ENCODE measurements at places on chromosomes 1 and 21.

DNA sequence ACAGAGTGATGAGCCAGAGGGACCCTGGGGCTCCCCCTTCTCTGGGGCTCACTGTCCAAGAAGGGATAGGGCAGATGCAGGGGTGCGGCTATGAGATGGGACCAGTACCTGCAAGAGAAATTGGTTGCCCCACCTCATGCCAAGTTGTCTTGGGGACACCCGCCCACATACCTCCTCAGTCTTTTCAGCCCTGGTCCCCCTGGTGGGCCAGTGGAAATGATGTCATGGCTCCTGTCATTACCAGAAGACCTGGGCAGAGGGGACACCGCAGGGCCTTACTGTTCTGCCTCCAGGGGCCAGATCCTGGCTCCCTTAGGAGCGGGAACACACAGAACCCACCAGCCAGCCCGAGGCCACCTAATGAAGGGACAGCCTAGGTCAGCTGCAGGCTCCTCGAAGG, 63.2 kb downstream of the CDK18 start:
- no peak for DNase-seq

DNA sequence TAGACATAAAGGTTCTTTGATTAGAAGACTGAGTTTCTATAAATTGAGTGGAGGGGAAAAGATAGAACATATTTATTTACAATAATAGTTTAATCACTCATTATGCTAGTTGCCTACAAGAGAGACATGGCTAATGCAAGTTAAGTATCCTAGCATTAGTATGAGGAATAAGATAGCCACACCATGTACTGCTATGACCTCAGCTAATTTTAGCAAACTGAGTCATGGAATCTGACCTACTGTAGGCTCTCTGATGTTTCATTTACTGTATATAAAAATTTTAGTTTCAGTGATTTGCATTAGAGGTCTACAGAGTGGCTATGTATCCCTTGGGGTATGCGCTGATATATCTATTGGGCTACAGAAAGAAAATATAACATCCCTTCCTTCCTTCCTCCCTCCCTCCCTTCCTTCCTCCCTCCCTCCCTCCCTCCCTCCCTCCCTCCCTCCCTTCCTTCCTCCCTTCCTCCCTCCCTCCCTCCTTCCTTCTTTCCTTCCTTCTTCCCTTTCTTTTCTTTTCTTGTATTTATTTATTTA, 5.8 kb downstream of the AGL start:
- DNase-seq: no peak

GRCh38 chr1:3577300-3577699, 34.0 kb downstream of the MEGF6 start:
- DNase-seq: no peak

- DNase-seq: no peak
These were observed 24.4 kb downstream of the RGS4 start for GRCh38 chr1:163093579-163093978.

GRCh38 chr1:30697571-30698376, 25.6 kb downstream of the MATN1 start:
- no peak for DNase-seq

- no peak for DNase-seq
These were observed 42.6 kb downstream of the KCNJ6 start for GRCh38 chr21:37873655-37874054.

DNA sequence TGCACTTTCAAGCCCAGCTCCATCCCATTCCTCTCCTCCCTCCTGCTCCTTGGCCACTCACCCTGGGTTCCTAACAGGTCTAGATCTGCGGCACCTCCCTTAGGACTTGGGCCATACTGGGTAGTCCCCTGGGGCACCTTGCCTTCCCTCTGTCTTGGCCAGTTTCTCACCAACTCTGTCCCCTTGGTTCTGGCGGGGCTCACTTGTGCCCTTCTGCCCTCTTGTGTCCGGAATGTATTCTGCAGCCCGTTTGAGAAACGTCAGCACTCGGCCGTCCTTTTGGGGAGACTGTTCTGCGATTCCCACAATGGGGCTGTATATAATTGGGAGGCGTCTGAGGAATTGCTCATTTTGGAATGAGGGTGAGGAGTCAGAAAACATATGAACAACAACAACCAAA, 162.4 kb downstream of the ZSCAN20 start:
- DNase-seq: peak; percentile 17

- DNase-seq: no peak
These were observed 46.7 kb upstream of the SARS1 start for GRCh38 chr1:109167001-109167506.

DNA sequence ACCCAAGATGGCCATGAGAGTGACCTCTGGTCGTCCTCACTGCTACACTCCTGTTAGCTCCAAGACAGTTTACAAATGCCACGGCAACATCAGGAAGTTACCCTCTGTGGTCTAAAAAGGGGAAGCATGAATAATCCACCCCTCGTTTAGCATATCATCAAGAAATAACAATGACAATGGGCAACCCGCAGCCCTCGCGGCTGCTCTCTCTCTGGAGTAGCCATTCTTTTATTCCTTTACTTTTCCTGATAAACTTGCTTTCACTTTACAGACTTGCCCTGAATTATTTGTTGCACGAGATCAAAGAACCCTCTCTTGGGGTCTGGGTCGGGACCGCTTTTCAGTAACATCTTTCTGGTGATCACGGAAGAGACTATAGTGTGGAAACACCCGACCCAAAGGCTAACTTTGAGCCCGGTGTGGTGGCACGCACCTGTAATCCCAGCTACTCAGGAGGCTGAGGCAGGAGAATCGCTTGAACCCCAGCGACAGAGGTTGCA, 19.8 kb upstream of the COX20 start:
- DNase-seq: no peak

DNA sequence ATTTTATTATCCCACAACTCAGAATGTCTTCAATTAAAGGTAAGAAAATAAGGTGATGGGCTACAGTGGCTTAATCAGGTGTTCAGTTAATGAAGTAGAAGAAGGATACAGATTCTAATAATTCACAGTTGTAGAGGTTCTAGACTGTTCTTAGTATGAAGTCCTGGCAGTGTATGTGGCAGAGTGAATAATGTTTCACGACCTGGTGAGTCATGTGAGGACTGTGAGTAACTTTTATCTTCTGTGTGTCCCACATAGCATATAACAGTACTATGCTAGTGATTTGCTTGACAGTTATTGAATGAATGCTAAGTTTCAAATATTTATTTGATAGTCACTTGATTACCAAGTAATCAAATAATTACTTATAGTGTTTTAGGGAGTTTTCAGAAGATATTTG, 20.0 kb downstream of the SLC16A4 start:
- no peak for DNase-seq

DNA sequence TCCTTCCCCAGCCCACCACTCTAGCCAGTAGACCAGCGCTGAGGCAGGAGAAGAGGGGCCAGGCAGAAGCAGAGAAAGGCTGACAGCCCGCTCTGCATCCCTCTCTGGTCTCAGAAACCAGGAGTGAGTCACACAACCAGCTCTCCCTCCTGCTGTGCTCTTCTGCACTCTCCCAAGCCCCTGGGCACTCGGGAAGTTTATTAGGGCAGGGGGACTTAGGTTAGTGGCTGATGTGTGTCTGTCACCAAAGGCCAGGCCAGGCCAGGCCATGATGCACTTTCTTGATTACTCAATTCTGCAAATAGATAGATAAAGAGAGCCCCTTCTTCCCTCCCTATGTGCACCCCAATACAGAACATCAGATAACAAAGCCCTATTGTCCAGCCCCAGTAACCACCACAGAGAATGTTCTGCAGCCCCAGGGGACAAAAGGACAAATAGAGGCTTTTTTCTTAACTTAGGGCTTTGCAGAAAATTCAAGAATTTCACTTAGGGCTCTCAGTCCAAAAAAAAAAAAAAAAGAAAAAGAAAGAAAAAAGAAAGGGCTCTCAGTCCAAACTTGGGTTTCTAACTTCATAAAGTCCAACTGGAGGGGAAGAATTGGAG, 52.9 kb upstream of the CNTN2 start:
- DNase-seq: no peak

GRCh38 chr1:24871306-24871901, 58.7 kb downstream of the RUNX3 start:
- DNase-seq: no peak

GRCh38 chr1:245666412-245666811, 511.6 kb downstream of the KIF26B start:
- DNase-seq: no peak

GRCh38 chr1:150233359-150234308, 2.3 kb downstream of the ANP32E start:
- no peak for DNase-seq

DNA sequence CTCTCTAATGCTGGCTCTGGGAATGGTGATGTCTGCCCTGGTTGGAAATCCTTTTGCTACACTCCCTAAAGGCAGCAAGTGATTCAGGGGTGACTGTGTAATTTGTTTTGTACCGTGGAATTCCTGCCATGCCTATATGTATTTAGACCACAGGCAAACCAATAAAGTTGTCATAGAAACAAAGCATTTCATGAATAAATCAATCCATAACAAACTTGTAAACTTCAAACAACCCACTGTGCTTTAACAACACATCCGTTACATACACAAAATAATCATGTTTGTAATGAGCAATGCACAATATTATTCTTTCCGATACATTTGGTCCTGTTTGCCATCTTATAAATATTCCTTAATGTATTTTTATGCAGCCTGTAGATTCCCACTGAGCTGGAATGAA, 330.3 kb upstream of the SNX7 start:
- DNase-seq: no peak

DNA sequence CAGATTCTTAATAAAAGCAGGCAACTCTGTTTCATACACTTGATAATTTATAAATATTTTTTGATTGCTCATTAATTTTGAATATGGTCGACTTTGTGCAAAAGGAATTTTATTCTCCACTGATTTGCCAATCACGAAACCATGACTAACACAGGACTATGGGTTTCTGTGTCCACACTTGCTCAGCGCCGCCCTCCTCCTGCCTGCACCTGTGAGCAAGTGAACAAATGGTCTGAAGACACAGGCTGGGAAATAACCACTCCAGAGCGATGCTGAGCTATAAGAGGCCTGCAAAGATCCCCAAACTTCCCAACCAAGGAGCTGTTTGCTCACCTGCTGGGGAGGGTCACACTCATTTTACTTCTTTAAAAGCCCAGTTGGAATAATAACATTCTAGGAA, 19.6 kb downstream of the ABCB10 start:
- DNase-seq: no peak

GRCh38 chr1:1226566-1227362, 5.0 kb downstream of the SDF4 start:
- DNase-seq: no peak

GRCh38 chr21:43916691-43917514, 51.9 kb downstream of the AGPAT3 start:
- DNase-seq: no peak

DNA sequence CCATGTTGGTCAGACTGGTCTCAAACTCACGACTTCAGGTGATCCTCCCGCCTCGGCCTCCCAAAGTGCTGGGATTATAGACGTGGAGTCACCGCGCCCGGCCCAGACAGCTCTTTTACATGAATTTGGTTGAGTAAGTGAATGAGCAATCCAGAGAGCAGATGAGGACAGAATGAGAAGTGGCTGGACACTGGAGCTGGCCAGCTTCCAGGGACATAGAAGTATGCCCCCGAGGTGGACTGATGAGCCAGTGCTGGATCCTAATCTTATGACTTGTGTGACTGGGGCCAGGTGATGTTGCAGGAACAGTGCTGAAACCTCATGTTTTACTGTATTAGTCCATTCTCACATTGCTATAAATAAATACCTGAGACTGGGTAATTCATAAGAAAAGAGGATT, 35.9 kb upstream of the KANK4 start:
- no peak for DNase-seq

DNA sequence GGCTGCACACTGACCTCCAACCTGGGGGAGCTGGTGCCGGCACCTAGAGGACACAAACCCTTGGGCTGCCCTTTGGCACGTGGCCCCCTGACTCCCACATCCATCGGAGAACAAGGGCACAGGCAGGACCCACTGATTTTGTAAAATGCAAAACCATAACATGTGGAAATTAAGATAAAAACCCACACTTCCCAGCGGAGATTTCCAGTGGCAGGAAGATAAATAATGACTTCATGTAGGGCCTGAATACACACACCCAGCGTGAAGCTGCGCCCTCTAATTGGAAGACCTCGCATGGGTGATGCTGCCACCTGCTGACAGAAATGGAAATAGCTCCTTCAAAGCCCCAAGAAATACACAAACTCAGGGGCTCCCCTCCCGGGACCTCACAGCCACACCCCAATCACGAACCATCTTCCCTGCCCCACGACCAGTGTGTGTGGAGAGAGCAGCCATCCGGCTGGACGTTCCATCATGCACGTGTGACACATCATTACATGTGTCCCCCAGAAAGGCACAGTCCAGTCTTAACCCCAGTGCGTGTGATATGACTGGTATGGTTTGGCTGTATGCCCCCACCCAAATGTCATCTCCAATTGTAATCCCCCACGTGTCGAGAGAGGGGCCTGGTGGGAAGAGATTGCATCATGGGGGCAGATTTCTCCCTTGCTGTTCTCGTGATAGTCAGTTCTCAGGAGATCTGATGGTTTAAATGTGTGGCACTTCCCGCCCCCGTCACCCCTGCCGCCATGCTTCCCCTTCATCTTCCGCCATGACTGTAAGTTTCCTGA, 5.7 kb upstream of the TPRG1L start:
- DNase-seq: peak; percentile 54

- DNase-seq: no peak
These were observed 49.0 kb downstream of the LRRC53 start for GRCh38 chr1:74463333-74463988.

DNA sequence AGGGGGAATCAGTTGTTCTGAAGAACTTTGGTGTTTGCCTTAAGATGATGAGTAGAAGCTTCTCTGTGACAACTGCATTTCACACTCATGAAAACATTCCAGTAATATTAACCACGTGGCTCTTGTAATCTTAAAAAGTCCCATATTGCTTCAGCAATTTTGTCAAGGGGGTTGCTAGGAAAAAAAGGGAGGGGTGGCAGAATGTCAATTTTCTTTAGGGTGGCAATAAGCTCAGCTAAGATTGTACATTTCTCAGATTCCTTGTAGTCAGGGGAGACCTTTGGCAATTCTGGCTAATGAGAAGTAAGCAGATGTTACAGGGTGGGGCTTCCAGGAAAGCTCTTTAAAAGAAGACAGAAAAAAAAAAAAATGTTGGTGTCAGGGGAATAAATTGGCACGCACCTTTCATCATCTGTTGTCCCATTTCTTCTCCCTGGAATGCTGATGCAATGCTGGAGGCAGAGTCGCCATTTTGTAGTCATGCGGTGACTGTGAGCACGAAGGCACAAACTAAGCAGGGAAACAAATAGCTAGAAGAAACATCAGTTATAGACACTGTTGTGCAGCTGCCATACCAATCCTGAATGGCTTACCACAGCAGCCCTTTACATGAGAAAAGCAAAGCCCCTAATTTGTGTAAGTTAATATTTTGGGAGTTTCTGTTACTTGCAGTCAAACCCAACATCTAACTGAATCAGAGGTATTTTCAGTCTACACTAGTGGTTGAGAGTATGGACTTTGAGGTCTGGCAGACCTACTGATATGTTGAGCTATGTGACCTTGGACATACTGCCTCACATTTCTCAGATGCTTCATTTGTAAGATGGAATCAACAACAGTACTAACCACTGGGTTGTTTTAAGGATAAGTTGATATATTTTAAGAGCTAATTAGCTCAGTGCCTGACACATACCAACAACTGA, 56.1 kb upstream of the MRPS6 start:
- no peak for DNase-seq

- DNase-seq: no peak
These were observed 31.7 kb upstream of the RALGPS2 start for GRCh38 chr1:178693366-178693765.

- DNase-seq: no peak
These were observed 31.3 kb downstream of the STUM start for GRCh38 chr1:226579781-226580323.

GRCh38 chr1:19946331-19946751, 22.9 kb upstream of the PLA2G2E start:
- no peak for DNase-seq

GRCh38 chr1:55690366-55690765, 475.2 kb upstream of the USP24 start:
- no peak for DNase-seq
